Thyroid gland (tissue), 4 donors: ENCODE measurements at places on chromosomes 2 and 18. TPM values are rescaled to one million over a fixed set of nuclear protein-coding genes. Genes with fewer than 3 reads are reported as not detected.
A peak's percentile ranks its signal among the peaks of the same experiment; 100 is the strongest.

- DNase-seq: peak; percentile 53
Observed at GRCh38 chr2:166610180-166610912, 116.3 kb upstream of the SCN7A start.

- DNase-seq: no peak
Observed at GRCh38 chr2:241261628-241262027, 53.8 kb downstream of the HDLBP start.

DNA sequence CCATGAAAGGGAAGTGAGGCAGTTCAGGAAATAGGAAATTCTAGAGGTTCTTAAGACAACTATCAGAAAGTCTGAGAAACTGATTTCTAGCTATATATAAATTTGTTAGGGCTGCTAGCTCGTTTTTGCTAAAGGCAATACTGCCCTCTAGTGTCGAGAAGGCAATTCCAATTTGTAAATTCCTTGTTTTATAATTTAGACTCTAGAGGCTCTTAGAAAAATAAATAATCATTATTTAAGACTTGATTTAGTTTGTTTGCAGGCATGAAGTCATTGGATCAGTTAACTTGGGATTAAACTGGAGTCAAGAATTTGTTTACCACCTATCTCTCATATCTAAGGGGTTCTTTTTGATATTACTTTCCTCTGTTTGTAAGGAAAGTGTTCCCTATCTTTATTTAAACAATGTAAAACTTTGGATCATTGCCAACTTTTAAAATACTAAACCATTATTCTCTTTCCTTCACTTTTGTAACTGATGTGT, 66.2 kb downstream of the ACVR2A start:
- peak; percentile 23 for DNase-seq

Gene IFIH1
- total RNA-seq: 20.3 TPM

Gene DYSF
- 14.1 TPM for total RNA-seq

Gene TUBB8B
- total RNA-seq: not detected

Gene SIX3
- not detected for total RNA-seq

Gene LDAH
- total RNA-seq: 15.4 TPM
